ENCODE measurements at places on chromosomes 1 and 21.

- DNase-seq, result peak; percentile 90
Observed at GRCh38 chr1:221392453-221392852, 349.4 kb downstream of the DUSP10 start.

GRCh38 chr1:63155437-63155836, 166.9 kb upstream of the FOXD3 start:
- DNase-seq, result no peak

GRCh38 chr1:24893431-24893830, 36.6 kb downstream of the RUNX3 start:
- no peak for DNase-seq

- no peak for DNase-seq
Observed at GRCh38 chr1:164576291-164577271, 17.6 kb downstream of the PBX1 start.

DNA sequence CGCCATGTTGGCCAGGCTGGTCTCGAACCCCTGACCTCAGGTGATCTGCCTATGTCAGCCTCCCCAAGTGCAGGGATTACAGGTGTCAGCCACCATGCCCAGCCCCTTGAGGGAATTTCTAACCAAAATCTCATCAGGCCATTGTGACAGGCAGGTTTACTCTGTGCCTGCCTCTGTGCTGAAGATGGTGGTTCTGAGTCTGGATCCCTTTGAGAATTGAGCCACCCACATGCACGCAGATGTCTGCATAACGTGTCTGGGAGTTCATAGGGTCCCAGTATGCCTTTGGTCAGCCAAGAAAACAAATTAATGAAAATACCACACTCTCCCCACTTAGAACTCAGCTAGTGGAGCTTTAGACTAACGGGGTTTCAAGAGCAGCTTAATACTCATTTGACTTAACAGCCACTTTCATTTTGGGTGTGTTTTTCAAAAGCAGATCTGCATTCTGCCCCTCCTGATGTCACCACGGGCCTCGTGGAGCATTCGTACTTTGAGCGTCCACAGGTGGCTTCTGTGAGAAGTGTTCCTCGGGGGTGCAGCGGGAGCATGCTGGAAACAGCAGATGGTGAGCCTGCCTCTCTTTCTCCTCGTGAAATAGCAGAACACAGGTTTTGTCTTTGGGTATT, 45.3 kb downstream of the DIP2A start:
- no peak for DNase-seq

DNA sequence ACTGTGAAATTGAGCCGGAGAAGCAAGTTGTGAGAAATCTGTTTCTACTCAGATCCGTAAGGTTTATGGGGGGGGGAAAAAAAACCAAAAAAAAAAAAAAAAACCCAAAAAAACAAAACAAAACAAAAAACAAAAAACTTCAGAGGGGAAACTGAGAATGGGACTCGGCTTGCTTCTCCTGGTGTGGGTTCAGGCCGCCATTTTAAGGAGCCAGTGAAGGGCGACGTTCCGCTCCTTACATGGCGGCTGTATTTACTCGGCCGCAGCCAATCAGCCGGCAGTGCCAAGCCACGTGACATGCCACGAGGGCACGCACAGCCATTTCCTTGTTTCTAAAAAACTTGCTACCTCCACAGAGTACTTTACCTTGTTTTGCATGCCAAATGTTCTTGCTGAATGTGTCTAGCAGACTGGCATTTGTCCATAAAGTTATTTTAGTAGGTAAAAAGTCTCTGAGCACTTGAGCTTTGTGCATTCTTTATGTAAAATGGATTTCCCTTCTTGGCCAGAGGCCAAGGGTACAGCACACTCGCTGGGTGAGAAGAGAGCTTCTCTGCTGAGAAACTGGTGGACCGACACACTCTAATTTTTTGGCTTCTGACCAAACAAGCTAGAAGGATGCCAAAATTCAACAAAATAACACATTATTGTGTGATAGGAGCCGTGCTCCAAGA, 101.8 kb downstream of the NFIA start:
- peak; percentile 62 for DNase-seq

GRCh38 chr1:12447307-12447706, 170.7 kb downstream of the DHRS3 start:
- peak; percentile 50 for DNase-seq

GRCh38 chr21:45164124-45164511, 89.7 kb downstream of the ADARB1 start:
- DNase-seq, result no peak

GRCh38 chr1:159737238-159737916, 23.0 kb upstream of the CRP start:
- no peak for DNase-seq

- DNase-seq, result no peak
Observed at GRCh38 chr1:159056069-159056698, 20.4 kb downstream of the AIM2 start.

DNA sequence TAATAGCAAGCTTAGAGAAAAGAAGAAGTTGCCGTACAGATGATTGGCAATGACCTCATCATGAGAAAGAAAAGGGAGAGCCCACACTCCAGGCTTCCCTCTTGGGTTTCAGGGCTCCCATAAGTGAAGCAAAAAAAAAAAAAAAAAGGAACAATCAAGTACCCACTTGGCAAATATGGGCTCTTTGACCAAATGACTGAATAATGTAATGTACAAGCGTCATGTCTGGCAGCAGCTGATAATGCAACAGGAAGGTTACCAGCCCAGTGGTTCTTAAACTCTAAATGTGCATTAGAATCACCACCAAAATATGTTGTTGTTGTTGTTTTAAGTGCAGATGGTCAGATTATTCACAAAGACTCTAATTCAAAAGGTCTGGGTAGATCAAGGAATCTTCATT, 13.5 kb downstream of the TNFSF4 start:
- DNase-seq, result no peak

DNA sequence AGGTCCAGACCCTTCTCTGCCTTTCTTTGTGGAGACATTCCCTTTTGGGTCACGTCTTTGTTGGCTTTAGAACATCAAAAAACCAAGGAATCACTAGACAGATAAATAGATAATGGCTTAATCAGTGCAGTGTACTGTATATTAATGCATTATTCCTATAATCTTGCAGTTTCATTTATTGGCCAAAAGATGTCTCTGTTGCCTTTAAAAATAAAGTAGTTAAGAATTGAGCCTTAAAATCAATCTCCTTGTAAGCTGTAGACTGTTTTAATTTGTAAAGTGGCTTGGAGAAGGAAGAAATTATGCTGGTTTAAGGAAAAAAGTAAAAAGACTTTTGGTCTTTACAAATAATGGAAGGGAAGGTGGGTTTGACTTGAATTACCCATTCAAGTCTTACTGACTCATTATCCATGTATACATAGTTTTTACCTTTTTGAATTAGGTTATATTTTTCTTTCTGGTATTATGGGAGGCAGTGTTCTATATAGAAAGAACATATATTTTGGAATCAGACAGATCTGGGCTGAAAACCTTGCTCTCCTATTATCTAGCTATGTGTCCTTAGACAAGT, 84.6 kb downstream of the VPS13D start:
- DNase-seq, result no peak

GRCh38 chr1:6104631-6105030, 58.9 kb downstream of the KCNAB2 start:
- DNase-seq, result no peak

DNA sequence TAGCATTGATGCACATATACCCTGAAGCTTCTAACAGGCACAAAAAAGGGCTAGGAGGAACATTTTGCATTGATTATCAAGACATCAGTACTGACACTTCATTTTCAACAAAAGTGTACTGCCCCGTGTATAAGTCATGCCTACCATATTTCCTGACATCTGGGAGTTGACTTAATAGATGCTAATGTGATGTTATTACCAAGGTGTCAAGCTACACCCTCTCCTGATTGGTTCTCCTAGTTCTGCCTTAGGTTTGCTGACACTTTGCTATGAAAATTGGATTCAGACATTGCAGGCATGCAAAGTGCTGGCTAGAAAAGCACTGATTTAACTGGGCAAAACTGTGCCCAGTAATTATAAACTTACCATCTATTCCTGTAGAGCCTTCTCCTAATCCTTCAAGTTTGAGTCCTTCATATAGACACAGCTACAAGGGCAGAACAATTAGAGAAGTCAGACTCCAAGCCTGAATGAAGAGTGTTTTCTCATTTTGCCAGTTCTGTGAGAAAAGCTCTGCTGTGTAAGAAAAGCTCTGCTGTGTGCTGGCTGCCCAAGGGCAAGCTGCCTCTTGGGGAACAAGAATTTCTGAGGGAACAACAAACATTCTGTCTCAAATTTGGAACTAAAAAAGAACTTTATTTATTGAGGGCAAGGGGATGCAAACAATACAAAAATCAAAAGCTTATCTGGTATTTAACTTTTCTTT, 11.2 kb downstream of the S100A10 start:
- DNase-seq, result no peak

- DNase-seq, result no peak
Observed at GRCh38 chr1:230076121-230076520, 9.1 kb downstream of the GALNT2 start.

DNA sequence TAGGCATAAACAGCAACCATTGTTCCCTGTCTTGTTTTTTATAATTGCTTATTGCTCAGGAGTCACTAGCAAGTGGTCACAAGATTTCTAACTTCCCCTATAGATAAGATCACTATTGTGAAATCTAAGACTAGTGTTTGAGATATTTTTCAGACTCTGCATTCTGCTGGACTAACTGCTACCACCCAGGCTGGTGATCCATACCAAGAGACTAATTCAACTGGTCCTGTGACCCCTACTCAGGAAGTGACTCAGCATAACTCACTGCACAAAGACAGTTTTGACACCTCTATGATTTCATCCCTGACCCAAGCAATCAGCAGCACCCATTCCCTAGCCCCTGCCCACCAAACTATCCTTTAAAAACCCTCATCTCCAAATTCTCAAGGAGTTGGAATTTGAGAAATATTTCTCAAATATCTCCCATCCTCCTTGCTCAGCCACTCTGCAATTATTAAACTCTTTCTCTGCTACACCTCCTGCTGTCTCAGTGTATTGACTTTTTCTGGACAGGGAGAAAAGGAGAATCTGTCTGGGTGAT, 52.7 kb downstream of the TRIM33 start:
- no peak for DNase-seq

DNA sequence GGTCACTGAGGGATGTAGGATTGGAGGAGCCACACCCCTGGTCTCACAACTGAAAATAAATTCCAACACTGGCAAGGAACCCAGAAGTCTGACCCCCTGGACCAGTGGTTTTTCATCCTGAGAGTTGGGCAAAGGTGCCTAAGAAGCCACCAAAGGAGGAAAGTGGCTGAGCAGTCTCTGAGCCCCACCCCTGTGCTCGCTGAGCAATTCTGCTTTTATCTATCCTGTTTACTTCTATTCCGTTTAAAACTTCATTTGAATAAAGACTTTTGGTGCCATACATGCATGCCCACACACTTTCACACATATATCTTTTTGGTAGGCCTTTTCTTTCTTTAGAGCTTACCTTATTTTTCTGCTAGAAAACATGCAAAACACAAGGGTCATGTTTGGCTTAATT, 13.9 kb upstream of the CD53 start:
- DNase-seq, result no peak

- DNase-seq, result peak; percentile 90
Observed at GRCh38 chr1:56676571-56677035, 31.5 kb downstream of the PRKAA2 start.

- no peak for DNase-seq
Observed at GRCh38 chr21:45318146-45318555, 30.5 kb upstream of the POFUT2 start.

DNA sequence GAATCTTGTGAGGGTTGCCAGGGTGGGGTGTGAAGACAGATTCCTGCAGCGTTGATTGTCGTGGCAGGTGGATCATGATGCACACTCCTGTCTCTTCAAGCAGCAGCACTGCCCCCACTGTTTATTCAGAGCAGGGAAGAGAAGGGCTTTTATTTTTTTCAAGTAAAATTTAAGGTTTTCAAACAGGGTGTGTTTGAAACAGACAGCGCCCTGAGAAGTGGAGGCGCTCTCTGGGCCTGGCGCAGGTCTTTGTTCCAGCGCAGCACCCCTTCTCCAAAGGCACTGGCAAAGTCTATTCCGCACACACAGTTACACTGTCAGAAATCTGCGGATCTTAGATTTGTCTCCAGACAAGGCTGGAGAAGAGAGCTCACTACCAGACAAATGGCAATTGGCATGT, 7.0 kb downstream of the C1orf53 start:
- DNase-seq, result no peak

DNA sequence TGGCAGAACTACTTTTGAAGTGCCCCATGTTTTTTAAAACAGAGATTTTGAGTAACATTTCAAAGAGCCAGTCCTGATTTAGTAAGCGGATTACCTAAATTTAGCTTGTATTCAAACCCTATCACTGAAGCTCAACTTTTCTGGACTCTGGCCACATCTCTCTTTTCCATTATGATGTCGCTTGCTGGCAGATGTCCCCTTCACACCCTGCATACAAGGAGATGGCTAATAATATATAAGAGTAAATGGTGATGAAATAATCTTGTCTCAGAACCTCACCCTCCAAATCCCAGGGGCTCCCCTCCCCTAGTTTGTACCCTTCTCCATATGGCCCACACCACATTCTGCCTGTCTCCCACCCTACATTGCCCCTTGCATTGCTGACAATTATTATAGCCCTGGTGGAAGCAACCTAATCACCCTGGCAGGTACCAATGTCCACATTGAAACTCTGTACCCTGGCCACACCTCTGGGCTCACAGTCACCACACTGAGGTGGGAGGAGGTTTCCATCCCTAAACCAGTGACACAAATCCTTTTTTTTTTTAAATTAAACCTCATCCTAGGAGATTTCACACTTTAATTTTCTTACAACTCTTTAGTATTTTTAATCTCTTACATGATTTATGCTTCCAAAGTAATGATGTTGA, 106.0 kb upstream of the SYT6 start:
- DNase-seq, result no peak

GRCh38 chr1:228045871-228046270, 36.6 kb upstream of the ARF1 start:
- no peak for DNase-seq

DNA sequence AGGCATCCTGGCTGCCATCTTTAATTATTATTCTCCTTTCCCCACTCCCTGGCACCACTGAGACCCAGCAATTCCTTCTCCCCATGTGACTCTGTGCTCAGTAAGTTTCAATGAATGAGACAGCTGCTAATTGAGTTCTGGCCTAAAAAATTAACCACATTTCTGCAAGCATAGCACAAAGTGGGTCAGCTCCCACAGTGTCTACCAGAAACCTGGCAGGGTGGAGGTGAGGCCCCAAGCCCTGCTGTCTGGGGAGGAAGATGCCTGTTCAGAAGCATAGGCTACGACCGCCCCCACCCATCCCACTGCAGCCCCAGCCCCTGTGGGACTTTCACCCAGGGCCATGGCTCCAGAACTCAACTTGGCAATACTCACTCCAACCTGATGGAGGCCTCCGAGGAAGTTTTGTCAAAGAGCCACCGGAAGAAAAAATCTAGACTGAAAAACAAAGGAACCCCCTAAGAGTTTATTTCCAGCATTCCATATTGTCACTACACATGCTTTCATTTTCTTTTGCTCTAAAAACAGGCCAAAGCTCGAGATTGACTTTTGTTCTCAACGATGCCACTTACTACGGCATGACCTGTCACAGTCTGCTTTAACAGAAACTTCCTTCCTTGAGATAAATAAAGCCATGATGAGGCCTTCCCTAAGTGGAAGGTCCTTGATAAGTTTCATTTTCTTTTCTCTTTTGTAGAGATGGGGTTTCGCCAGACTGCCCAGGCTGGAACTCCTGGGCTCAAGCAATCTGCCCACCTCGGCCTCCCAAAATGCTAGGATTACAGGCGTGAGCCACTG, 26.5 kb downstream of the TMEM63A start:
- DNase-seq, result no peak

- no peak for DNase-seq
Observed at GRCh38 chr1:30889511-30889910, 19.0 kb downstream of the SDC3 start.
